ENCODE measurements at places on chromosomes 16 and 17.

- DNase-seq: no peak
Observed at GRCh38 chr16:67963662-67964321, 4.6 kb downstream of the SLC12A4 start.

GRCh38 chr16:86618431-86619238 lies 40.3 kb downstream of the FOXL1 start:
- DNase-seq: no peak

- DNase-seq: no peak
Observed at GRCh38 chr17:14940938-14941265, 324.2 kb downstream of the PMP22 start.

- no peak for DNase-seq
Observed at GRCh38 chr17:50955667-50956120, 89.5 kb upstream of the TOB1 start.

GRCh38 chr17:77376795-77377709 lies 236.3 kb downstream of the SEC14L1 start:
- DNase-seq: no peak

GRCh38 chr17:7854078-7854777 lies 638 bp upstream of the TMEM88 start:
- DNase-seq: no peak

DNA sequence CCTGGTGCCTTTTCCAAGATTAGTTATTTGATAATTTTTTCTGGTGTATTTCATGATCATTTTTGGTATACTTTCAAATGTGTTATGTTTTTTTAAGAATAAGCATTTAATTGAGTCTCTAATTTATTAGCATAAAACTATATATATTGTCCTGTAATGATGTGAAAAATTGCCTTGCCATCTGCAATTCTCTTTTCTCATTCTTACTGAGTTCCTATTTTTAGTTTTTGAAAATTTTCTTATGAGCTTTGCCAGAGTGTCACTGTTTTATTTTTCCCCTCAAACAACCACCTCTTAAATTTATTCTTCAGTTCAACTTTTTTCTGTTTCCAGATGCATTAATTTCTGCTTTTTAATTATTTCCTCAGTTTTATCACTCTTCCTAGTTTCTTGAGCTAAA lies 59.3 kb downstream of the PRKCB start:
- no peak for DNase-seq

DNA sequence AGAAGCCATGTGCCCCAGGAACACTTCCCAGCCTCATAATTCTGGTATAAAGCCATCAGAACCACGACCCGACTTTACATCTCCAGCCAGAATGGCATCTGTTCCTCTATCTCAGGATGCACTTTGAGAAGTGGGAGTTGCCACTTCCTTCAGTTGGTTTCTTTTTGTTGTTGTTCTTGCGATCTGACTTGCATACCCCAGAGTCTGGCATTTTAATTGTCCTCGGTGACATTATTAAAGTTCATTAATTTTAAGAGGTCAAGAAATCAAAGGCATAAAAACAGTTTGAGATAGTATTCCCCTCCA lies 13.5 kb downstream of the MARCHF10 start:
- DNase-seq: no peak

GRCh38 chr17:72514321-72514861 lies 393.6 kb downstream of the SOX9 start:
- no peak for DNase-seq
